ENCODE measurements at places on chromosomes 6 and 20.

DNA sequence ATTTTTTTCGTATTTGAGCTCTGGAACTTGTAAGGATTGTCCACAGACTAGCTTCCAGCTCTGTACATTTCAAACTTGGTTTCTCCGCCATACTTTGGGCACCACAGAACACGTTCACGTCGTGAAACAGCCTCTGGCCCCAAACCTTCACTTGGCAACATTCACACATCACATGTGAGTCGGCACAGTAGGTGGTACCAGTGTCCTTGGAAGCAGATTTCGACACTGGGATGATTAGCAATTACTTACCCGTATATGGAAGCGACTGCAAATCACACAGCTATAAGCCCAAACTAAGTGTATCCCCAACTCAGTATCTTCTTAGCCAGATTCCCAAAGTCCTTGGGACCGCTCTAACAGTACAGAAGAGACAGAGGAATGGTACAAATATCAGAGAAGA, 60.2 kb downstream of the MAFB start:
- no peak for DNase-seq

- DNase-seq: no peak
Measured at GRCh38 chr6:87846434-87846833, 144.4 kb upstream of the AKIRIN2 start.

- no peak for DNase-seq
Measured at GRCh38 chr6:90241229-90241880, 55.3 kb downstream of the BACH2 start.

GRCh38 chr6:169862043-169862891, 110.8 kb downstream of the ERMARD start:
- no peak for DNase-seq
